ENCODE measurements at places on chromosomes 7 and 10.

DNA sequence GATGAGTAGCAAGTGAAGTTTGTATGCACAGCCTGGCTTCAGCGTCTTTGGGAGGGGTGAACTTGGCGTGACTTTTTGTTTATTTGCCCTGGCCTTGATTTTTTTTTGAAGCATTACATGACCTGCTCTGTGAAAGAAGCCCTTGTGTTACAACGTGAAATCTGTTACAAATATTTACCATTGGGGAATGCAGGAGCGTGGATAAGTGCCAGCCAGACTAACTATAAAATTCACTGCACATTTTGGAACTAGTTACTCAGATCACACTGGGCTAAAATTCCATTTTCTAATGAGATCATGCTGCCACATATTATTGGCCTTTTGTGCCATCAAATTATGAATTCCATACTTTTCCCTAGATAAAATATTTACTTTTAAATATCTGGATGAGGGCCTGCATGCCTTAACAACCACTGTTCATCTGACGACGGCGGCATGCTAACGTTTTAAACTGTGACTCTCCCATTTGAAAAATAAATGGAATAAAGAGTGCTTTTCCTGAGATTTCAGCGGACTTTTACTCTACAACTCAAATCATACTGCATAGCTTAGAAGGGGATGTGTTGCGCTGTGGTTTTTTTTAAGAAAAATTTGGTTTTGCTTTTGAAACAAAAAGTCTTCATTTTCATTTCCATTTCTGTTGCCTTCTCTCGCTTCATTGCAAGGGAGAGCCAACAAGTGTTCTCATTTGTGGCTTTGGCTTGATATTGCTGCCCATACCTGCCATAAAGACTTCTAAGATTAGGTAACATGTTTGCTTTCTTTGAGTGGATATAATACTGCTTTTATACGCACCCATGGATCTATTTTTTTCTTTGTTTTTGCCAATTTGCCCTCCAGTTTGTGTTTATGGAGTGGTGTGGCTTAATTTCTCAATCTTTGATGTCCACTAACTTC, 352.2 kb downstream of the TFEC start:
- DNase-seq: no peak
- no peaks in the 10 kb centered on the region for H3K36me3 ChIP-seq
- H3K27ac ChIP-seq: no peak overlapping the region
- no peaks in the 10 kb centered on the region for H3K4me1 ChIP-seq
- H3K27me3 ChIP-seq: no peaks in the 10 kb centered on the region

DNA sequence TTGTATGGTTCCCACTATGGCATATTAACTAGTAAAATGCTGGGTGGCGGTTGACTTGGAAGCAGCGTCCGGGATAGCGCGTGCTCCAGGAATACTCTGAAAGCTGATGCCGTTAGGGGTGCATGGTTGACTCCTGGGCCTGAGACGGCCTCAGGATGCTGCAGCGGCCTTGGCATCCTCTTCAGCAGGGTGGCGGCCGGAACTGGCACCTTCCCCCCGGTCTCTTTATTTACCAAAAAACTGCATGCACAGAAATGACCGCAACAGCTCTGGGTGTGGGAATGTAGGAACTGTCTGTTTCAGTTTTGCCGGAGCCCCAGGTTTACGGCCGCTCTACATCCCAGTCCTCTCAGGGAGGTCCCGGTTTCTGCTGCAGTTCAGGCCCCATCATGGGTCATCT, 28.8 kb downstream of the PFKP start:
- H3K27me3 ChIP-seq: no peaks in the 10 kb centered on the region
- DNase-seq: no peak
- peaks cover 4% of the 10 kb centered on the region for H3K36me3 ChIP-seq

- H3K27ac ChIP-seq: peak overlapping the region; percentile 78
- peaks cover 12% of the 10 kb centered on the region for H3K4me1 ChIP-seq
- peak; percentile 95 for DNase-seq
Observed at GRCh38 chr10:110221721-110222261, 14.4 kb downstream of the MXI1 start.

GRCh38 chr10:110919349-110919931, at the start of gene SHOC2:
TSS of gene SHOC2 (plus strand) at chr10:110919604. CDS start at chr10:110964359, 44,755 bp downstream.
- H3K36me3 ChIP-seq: no peaks in the 10 kb centered on the region
- no peaks in the 10 kb centered on the region for H3K27me3 ChIP-seq
- H3K4me3 ChIP-seq: peak within 1 kb of the TSS; percentile 83
- H3K27ac ChIP-seq: peak within 1 kb of the TSS; percentile 98

- H3K4me3 ChIP-seq: no peak overlapping the region
- H3K36me3 ChIP-seq: no peaks in the 10 kb centered on the region
- peaks cover 21% of the 10 kb centered on the region for H3K4me1 ChIP-seq
- no peak overlapping the region for H3K27ac ChIP-seq
- H3K27me3 ChIP-seq: no peaks in the 10 kb centered on the region
Observed at GRCh38 chr7:128137181-128137580, 103.9 kb upstream of the LEP start.

GRCh38 chr7:141820067-141820466, 21.2 kb downstream of the PRSS37 start:
- no peak overlapping the region for H3K4me3 ChIP-seq
- H3K27me3 ChIP-seq: no peaks in the 10 kb centered on the region
- H3K4me1 ChIP-seq: no peaks in the 10 kb centered on the region
- H3K27ac ChIP-seq: no peak overlapping the region
- no peaks in the 10 kb centered on the region for H3K36me3 ChIP-seq

- H3K4me3 ChIP-seq: no peak overlapping the region
- DNase-seq: no peak
Observed at GRCh38 chr7:122429926-122430325, 125.4 kb upstream of the FEZF1 start.

- no peaks in the 10 kb centered on the region for H3K27me3 ChIP-seq
- DNase-seq: no peak
- peaks cover 100% of the 10 kb centered on the region for H3K4me1 ChIP-seq
- H3K36me3 ChIP-seq: no peaks in the 10 kb centered on the region
- H3K4me3 ChIP-seq: no peak overlapping the region
- H3K27ac ChIP-seq: peak overlapping the region; percentile 88
Observed at GRCh38 chr10:79147796-79148451, 79.2 kb downstream of the ZMIZ1 start.

DNA sequence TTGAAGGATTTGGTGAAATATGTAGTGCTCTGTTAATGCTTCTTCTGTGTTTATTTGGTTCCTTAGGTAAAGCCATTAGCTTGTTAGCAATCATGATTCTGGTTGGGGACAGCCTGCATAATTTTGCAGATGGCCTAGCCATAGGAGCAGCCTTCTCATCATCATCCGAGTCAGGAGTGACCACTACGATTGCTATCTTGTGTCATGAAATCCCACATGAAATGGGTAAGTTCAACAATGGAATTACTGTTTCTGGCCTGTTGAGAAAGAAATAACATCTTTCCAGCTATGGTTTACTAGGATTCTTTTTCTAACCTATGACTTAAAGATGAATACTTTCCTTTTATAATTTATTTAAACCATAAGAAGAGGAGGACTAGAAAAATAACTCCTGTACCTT, 48.9 kb downstream of the SLC39A12 start:
- DNase-seq: no peak
- no peak overlapping the region for H3K4me3 ChIP-seq
- no peaks in the 10 kb centered on the region for H3K4me1 ChIP-seq
- H3K36me3 ChIP-seq: no peaks in the 10 kb centered on the region

DNA sequence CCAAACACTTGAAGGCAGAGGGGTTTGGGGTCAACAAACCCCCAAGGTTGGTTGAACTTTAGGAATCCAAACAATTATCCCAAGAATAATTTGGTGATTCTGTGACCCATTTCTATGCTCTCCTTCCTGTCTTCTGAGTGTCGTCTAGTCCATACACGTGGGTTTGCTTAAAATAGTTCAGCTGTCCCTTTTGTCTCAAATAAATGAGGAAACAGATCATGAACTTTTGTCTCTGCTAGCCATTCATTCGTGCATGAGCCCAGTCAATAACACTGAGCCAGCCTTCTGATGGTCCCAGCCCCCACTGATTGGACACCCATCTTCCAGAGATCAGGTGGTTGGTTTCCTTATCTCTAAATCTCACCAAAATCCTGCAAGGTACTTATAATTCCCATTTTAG, 255.4 kb downstream of the PRPF18 start:
- H3K27ac ChIP-seq: no peak overlapping the region
- DNase-seq: no peak
- H3K4me3 ChIP-seq: no peak overlapping the region
- peaks cover 14% of the 10 kb centered on the region for H3K4me1 ChIP-seq

- DNase-seq: no peak
- H3K4me3 ChIP-seq: no peak overlapping the region
- H3K27ac ChIP-seq: no peak overlapping the region
Observed at GRCh38 chr10:14162629-14163344, 167.9 kb downstream of the FRMD4A start.

DNA sequence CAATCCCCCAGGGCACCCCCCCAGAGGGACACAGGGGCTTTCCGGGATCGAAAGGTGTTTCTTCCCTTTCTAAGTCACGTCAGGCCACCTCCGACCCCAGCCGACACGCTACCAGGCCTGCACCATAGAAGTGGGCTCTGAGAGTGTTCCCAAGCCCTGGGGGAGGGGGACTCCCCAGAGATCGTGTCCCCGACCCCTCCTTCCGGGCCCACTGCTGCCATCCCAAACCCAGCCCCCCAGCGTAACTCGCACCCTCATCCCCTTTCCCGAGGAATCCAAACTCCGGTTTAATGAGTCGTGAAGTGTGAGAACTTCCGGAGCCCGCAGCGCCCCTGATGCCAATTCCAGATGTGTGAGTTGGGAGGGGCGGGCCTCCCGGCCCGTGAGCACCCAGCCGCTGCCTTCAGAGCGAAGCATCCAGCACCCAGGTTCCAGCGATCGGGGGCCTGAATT, 11.3 kb downstream of the UNCX start:
- H3K27me3 ChIP-seq: peaks cover 64% of the 10 kb centered on the region
- DNase-seq: no peak
- no peak overlapping the region for H3K27ac ChIP-seq
- no peak overlapping the region for H3K4me3 ChIP-seq

DNA sequence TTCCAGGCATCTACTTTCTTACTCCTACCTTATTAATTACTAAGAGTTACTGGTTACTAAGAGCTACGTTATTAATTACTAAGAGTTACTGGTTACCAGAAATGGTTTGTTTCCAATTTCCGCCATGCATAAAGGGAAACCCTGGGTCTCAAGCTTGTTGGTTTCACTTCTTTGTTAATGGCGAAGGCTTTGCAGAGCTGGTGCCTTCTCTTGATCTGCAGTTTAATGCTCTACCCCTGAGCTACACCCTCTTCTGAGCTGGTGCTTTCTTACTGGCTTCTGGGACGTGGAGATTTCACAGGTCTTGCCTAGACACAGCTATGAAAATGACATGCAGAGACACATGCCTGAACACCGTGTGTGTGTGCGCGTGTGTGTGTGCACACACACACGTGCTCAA, 560 bp downstream of the CPA4 start:
- no peaks in the 10 kb centered on the region for H3K27me3 ChIP-seq
- no peak overlapping the region for H3K27ac ChIP-seq
- no peak overlapping the region for H3K4me3 ChIP-seq
- H3K4me1 ChIP-seq: peaks cover 8% of the 10 kb centered on the region

- H3K4me3 ChIP-seq: no peak overlapping the region
- H3K36me3 ChIP-seq: peaks cover 27% of the 10 kb centered on the region
- H3K27me3 ChIP-seq: no peaks in the 10 kb centered on the region
- peaks cover 33% of the 10 kb centered on the region for H3K4me1 ChIP-seq
- peak overlapping the region; percentile 86 for H3K27ac ChIP-seq
Observed at GRCh38 chr7:74063223-74063641, 20.4 kb upstream of the LIMK1 start.

- H3K4me1 ChIP-seq: peaks cover 7% of the 10 kb centered on the region
- H3K4me3 ChIP-seq: no peak overlapping the region
- H3K27ac ChIP-seq: no peak overlapping the region
- no peaks in the 10 kb centered on the region for H3K36me3 ChIP-seq
- DNase-seq: no peak
Observed at GRCh38 chr7:30201161-30201666, 66.4 kb downstream of the MTURN start.

DNA sequence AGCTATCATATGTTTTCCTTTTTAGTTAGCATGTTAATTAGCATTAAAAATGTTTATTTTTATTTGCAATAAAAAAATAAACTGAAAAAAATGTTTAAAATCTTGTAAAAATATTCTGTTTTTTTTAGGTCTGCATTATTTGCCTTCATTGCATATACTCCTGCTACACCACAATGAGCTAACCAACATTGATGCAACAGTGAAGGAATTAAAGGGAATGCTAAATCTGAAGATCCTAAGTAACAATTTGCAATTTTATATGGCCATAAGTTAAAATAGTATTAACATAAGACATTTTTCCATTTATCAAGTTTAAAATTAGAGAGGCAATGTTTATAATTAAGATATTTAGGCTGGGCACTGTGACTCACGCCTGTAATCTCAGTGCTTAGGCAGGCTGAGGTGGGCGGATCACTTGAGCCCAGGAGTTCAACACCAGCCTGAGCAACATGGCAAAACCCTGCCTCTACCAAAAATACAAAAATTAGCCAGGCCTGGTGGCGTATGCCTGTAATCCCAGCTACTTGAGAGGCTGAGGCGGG, 32.2 kb downstream of the LRRC72 start:
- H3K27ac ChIP-seq: no peak overlapping the region
- no peak for DNase-seq
- H3K4me3 ChIP-seq: no peak overlapping the region
- H3K27me3 ChIP-seq: no peaks in the 10 kb centered on the region
- H3K4me1 ChIP-seq: no peaks in the 10 kb centered on the region

DNA sequence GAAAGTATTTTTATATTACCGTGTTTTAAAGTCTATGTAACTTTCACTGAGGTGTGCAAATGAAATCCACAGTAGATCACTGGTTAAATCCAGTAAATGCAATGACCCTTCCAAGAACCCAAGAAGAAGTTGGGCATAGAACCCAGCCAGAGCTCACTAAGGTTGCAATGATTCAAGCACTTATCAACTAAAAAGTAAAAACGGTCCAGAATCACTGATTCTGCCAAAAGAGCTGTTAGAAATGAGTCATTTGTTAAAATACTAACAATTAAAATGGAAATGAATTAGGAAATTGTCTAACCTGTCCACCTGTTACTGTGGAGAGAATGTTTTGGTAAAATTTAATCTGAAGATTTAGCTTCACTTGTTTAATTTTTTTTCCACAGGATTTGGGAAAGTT, 74.4 kb downstream of the ANK3 start:
- DNase-seq: no peak
- H3K4me1 ChIP-seq: no peaks in the 10 kb centered on the region
- H3K27ac ChIP-seq: no peak overlapping the region
- H3K4me3 ChIP-seq: no peak overlapping the region

DNA sequence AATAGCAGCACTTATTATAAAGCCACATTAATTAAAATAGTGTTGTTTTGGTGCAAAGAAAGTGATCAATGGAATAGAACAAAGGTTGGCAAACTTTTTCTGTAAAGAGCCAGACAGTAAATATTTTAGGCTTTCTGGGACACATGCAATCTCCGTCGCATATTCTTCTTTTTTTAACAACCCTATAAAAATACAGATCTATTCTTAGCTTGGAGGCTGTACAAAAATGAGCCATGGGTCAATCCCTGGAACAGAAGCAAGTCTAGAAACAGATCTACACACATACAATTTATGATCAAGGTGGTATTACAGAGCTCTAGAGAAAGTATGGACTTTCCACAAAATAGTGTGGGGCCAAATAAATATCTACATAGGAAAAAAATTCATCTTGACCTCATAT, 71.8 kb downstream of the ARHGAP21 start:
- H3K4me1 ChIP-seq: peaks cover 17% of the 10 kb centered on the region
- H3K27me3 ChIP-seq: no peaks in the 10 kb centered on the region
